Suppressor macrophage (primary cell): ENCODE measurements at places on chromosomes 5 and 9.

GRCh38 chr9:78909566-78909965 is 612.6 kb downstream of the PSAT1 start:
- no peak for DNase-seq

- no peak for DNase-seq
These were observed 98.4 kb upstream of the GNAQ start for GRCh38 chr9:78130004-78130403.

GRCh38 chr9:2465921-2466460 is 155.6 kb upstream of the VLDLR start:
- DNase-seq, result no peak

DNA sequence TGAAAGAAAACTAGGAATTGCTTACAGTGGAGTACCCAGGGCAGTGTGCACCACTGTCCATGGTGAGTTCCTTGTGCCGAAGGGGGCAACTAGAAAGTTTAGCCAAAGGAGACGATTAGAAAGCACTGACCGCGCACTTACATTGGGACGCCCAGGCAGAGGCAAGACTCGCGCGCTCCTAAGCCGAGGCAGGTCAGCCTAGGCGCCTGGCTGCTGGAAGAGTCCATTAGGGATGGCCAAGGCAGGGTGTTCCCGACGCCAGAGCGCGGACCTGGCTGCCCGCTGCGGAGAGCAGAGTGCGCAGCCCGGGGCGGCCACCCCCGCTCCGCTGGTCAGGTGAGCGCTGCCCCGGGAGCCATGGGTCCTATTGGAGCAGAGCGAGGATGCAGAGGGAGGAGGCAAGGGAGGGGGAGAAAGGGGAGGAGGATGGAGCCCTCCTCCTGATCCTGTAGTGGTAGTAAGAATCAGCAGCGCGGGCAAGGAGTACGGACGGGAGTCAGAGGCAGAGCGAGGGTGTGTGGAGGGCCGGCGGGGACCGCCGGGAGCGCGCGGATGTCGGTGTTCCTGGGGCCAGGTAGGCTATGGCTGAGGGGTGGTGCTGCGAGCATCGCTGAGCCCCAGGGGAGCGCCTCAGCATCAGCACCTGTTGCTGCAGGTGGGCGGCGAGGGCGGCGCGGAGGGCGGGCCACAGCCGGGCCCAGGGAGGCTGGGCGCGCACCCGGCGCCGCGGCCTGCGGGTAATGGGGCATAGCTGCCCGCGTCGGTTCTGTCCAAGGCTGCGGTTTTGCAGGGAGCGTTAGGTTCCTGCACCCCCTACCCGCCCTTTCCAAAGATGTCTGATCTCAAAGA is at the start of gene ADGRV1:
ADGRV1 (plus strand) TSS at position 454 of the 849 bp plus-strand sequence; CDS start at position 553, 99 bp downstream.
- DNase-seq, result no peak

GRCh38 chr5:1476967-1477310 is 31.7 kb upstream of the SLC6A3 start:
- DNase-seq, result no peak

GRCh38 chr9:106878934-106879333 is 16.0 kb downstream of the ZNF462 start:
- DNase-seq, result peak; percentile 46

DNA sequence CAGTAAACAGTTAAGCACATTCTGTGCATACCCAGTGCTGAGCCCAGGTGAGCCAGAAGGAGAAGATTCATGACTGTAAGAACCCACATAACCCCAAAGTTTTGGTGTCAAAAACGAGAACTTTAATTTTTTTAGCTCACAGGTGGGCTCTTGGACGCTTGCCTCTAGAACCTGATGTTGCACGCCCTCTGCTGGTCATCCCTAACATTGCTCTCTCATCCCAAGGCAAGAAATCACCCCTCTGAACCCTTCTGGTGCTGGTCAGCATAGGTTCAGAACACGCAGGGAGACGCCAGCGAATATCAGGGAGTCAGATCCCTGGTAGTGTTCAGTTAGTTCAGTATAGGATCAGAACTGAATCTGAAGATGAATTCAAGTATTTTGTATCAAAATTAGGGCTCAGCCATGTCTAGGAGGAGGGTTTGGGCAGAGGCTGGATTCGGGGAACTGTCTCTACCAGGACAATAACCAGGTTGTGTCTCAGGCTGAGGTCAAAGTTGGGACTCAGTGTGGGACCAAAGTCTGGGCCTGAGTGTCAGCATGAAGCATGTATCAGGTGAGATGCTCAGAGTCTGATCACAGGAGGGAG is 4.1 kb upstream of the DNAJB5 start:
- peak; percentile 65 for DNase-seq

GRCh38 chr5:38899936-38900335 is 54.1 kb downstream of the OSMR start:
- DNase-seq, result no peak

DNA sequence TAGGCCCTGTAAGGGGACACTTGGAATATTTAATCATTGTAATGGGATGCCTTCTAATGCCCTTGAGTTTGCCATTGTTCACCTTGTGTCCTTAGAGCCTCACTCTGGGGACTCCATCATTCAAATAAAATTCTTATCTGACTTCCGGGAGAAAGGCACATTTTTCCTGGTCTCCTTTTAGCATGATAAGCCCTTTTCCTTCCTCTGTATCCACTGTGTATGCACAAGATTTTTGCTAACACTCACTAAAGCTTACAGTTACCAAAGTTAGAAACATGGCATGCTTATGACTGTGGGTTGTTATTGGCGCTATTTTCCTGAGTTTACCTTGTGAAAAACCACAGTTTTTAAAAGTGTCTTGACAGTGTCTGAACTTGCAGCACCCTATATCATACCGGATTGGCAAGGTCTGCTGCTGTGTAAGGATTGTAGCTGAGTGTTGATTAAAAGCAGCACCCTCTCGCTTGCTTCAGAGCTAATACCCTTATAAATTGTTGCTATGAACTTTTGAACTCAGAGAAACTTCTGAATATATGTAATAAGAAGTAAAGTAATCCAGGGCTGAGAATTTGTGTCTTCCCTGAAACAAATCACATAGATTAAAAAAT is 46.4 kb downstream of the SNCAIP start:
- DNase-seq, result no peak

DNA sequence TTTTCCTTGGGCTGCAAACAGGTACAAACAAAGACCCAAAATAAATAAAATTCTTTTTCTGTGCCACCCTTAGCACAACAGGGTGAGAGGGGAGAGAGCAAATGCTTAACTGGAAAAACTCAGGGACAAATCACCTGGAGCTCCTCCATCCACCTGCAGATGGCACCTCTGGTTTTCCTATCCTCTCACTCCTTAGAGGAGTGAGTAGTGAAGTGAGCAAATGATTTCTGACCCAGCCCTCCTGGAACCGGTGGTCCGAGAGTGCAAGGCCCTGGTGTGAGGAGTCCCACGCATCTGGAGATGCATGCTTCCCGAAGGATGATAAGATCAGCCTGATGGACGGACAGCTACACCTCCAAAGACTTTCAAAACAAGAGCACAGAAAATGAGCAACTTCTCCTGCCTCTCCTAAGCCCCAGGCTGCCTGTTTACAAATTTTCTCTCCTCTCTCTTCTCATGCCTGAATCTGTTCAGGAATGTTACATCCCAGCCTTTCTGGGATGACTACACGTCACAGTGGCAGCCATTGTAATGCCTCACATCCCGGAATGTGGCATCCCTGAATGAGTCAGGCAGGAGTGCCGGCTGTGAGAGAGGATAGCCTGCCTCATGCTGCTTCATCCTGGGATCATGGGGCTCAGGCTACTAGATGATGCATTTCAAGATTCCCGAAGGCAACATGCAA is 86.4 kb downstream of the ADRB2 start:
- no peak for DNase-seq

- no peak for DNase-seq
These were observed 670 bp downstream of the EDIL3 start for GRCh38 chr5:84383816-84384603.

DNA sequence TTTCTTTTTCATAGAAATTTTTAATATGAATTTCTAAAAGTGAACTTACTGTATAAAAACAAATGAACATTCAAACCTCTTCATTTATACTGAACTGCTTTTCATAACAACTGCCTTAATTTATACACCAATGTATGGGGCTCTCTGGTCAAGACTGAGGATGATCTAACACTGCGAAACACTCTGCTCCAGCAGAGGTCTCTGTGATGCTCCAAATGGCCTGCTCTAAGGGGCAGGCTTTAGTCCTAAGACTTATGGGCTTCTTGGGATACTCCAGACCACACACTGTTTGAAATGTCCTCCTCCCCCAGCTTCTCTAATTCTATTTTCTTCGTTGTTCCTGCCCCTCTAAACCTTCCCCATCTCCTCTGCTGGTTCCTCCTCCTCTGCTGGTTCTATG is 58.5 kb downstream of the LIFR start:
- DNase-seq, result no peak

DNA sequence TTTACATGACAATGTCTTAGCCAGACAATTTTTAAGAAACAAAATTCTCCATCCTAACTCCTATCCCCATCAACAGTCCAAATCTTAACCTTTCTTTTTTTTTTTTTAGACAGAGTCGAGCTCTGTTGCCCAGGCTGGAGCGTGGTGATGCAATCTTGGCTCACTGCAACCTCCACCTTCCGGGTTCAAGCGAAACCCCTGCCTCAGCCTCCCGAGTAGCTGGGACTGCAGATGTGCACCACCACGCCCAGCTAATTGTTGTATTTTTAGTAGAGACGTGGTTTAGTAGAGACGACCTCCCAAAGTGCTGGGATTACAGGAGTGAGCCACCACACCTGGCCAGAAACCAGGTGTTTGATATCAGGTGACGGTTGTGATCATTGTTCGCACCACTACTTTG is 10.2 kb downstream of the ABL1 start:
- no peak for DNase-seq

DNA sequence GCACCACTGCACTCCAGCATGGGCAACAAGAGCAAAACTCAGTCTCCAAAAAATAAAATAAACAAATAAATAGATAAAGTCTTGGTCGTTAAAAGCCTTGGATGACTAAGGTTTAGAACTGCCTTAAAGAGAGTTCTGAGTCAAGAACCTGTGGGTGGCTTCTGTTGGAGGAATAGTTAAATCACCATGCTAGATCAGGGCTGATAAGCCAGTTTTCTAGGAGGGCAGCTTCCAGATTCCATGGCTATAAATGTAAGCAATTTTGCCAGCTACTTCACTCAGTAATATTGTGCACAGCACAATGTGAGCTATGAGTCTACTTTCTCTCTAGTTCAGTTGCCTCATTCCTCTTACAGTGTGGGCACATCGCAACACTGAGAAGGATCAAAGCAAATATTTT is 242.1 kb upstream of the NUDT12 start:
- no peak for DNase-seq

DNA sequence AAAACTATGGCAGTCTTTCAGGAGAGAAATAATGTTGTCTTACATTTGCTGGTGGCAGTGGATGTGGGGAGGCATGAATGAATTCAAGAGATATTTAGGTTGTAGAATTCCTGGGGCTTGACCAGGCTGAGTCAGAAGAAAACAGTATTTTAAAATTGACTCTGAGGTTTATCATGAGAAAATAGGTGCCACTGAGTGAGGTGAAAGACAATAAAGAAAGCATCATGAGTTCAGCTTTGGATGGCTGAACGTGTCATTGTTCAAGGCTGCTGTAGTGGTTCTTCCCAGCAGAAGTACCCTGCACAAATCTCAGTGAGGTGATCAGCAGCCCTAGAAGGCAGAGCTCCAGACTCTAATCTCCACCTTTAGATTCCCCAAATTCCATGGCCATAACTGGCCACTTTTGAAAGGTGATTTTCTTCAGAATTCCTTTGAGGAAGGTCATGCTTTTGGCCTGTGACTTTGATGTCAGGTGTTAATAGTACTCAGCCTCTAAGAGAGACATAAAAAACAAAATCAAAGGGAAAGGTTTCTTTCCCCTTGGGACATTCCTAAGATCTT is 395.4 kb downstream of the NTRK2 start:
- no peak for DNase-seq
